ENCODE measurements at places on chromosomes 1 and 21.

DNA sequence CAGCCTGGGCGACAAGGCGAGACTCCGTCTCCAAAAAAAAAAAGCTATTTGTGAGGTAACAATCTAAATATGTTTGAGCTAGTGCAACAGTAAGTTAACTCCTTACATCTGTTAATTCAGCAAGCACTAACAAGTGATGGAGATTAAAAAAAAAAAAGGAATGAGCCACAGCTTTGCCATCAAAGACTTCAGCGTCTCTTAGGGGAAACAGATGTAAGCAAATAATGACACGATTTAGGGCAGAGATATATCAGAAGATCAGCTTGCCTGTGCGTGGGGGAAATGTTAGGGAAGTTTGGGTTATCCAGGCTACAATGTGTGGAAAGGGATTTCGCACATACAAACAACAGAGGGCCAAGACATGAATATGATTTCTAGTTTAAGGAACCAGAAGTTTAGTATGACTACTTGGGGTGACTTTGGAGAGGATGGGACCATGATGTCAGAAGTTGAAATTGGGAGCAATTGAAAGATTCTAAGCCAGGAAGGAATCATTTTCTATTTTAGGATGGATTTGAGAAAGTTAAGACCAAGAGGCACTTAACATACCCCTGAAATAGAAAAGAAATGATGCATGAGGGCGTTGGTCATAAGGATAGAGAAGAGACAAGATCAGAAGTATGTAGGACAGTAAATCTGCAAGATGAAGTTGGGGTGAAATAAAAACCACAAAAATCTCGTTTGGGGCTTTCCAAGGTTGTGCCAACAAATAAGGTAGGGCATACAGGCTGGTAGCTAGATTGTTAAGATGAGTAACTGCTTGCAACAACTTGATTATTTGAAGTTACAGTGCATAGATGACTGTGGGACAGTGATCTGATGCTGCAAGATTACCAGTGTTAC is 2.4 kb upstream of the BRWD1 start:
- DNase-seq = no peak

DNA sequence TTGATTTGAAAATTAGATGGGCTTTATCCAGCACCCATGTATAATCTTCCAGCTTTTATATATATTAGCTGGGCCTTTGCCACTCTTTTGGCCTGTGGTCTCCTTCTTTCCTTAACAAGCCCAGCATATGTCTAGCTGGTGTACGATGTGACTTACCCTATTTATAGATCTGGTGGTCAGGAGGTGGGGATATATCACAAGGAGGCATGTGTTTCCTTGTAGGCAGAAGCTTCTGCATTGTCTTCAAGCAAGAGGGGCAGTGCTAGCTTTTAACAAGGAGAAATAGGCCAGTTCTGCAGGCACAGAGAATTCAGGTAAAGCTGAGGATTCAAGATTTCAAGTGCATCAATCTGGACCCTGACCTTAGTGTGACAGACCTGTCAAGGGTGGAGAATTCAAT is 38.0 kb upstream of the DNASE2B start:
- DNase-seq = no peak

DNA sequence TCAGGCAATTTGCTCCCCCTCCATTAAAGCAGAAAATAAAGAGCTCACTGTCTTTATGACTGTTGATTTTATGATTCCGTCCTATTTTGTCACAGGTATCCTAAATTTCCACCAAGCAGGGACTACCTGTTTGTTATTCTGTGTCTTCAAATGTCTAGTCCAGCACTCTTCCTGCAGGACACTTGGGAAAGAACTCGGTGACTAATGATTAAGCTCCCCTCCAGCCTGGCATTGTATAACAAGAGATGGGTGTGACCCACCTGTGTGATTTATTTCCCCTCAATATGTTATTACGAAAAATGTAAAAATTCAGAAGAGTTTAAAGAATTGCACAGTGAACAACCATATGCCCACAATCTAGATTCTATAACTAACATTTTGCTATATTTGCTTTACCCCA is 42.9 kb upstream of the LRRN2 start:
- DNase-seq = no peak

DNA sequence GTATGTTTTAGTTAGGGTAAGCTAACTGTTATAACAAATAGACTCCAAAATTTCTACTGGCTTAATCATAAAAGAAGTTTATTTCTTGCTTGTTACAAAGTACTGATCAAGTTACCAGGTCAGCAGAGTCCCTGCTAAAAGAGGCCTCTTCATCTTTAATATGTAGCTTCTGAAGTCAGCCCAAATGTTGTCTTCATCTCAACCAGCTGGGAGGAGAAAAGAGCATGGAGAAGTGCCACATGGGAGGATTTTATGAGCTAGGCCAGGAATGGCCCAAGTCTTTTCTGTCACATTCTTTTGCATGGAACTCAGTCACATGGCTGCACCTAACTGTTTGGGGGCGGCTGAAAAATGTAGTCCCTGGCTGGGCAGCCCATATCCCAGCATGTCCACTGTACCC is 63.2 kb upstream of the APOBEC4 start:
- DNase-seq = no peak

- DNase-seq = no peak
These were observed 52.8 kb downstream of the DUSP10 start for GRCh38 chr1:221689138-221689537.

DNA sequence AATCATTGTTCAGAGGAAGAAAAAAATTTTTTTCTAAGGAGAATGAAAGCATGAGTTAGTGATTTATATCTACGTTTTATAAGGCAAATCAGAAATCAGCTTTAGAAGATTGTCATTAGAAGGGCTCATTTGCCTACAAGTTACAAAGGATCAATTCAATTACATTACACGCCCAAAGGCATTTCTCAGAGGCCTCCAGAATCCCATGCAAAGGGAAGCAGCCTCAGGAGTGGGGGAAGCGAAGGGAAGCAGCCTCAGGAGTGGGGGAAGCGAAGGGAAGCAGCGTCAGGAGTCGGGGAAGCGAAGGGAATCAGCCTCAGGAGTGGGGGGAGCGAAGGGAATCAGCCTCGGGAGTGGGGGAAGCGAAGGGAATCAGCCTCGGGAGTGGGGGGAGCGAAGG is 206.2 kb downstream of the GREM2 start:
- DNase-seq = no peak

- DNase-seq = peak; percentile 56
These were observed 648 bp downstream of the ATP1A1 start for GRCh38 chr1:116373431-116374352.

- DNase-seq = no peak
These were observed 1112.3 kb downstream of the KCNT2 start for GRCh38 chr1:195495720-195496635.

DNA sequence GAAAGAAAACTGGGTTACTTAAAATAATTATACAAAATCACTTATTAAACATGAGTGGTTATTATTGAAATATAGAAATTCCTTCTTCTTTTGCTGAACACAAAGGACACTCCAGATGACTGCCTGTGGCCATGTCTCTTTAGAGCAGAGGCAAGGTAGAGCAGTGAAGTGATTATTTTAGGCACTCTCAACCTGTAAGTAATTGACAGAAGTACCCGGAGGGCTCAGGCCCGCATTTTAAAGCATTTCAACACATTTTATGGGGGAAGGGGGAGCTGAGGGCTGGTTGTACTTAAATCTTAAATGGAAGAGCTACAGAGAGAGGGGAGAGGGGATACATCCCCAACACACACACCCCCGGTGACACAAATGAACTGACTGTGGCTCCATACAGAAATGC is 10.2 kb downstream of the OSCP1 start:
- DNase-seq = no peak

DNA sequence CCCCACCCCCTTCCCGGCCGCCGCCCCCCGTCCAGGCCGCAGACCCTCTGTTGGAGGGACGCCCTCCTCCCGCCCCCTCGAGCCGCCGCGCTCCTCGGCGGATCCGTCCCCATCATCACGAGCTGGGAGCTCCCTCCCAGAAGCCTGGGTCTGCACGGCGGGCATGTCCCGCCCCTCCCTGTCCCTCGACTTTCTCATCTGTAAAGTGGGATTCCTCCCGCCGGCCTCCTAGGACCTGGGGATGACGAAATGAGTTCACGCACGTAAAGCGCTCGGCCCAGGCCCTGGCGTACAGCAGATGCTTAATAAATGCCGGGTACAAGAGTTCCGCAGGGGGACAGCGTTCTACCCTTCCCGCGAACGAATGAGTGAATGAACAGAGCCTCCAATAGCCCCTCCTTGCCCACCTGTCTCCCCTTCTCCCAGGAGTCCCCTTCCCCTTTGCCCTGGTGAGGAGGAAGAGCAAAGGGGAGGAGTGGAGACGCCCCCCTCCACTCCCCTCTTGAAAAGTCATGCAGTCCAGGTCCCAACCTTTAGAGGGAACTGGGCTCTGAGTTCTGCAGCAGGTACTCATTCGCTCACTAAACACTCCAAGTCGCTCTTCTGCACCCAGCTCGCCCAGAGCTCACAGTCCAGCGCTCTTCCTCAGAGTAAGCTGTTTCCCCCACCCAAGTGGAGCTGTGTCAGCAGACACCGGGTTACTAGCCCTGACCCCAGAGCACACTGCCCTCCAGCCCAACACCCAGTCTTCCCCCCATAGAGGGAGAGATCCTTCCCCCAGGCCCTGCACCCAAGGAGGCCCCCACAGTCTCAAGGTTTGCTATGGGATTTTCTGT is 16.8 kb downstream of the RAP1GAP start:
- no peak for DNase-seq

DNA sequence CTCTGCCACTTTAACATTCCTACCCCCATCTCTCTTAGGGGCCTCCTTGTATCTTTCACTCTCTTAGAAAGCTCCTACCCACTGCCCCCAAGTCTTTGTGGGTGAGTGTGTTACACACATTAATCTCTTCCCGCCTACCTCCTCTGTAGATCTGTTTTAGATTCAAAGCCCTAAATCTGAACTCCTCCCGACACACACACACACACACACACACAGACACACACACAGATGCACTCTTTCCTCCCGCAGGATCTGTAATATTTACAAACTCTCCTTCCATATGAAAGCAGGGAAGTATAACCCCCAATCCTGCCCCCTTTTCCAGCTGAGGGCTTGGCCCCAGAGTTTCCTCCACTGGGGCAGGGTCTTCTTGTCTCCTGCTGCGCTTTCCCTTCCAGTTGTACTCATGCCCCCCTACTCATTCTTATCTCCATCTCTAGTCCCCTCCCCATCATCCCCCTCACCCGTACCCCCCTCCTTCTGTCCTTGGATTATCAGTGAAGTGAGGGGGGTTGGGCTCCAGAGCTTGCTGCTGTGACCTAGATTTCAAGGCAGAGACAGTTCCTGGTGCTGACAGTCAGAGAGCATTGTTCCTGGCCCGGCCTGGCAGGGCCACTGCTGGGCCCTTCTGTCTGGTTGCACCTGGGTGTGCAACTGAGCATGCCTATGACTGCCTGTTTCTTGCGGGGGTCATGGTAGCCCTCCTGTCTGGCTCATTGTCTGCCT is 4.3 kb downstream of the PEA15 start:
- no peak for DNase-seq

DNA sequence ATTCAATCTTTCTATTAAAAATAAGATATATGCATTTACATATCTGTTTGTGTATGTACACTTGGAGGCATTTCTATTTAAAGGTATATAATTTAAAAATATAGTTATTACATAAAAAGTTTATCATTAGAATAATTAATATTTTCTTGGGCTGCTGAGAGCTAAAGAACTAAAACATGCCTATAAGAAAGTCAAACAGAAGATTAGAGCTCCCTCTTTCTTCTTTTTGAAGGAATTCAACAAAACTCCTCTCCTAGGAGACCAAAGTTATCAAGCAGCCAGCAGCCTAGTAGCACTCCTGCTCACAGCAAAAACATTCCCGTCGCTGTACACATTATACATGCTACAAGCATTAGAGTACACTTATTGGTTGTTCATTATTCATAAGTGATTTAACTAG is 216.4 kb downstream of the VAV3 start:
- no peak for DNase-seq

DNA sequence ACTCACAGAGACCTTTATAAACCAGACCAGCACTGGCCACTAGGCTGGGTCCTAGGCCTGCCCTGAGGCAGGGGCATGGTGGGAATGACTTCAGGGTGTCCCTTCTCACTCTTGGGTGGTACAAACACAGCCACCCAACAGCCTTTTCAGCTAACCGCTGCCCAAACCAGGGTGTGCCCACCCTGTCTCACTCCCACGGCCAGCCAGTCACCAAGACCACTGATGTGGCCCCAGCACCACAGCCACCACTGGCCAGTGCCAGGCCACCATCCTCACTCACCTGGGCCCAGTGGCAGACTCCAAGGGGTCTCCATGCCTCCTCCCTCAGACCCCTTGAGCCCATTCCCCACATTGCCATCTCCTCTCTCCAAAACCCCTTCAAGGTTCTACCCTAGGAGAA is 27.8 kb downstream of the TAS1R2 start:
- DNase-seq = no peak

GRCh38 chr1:111082421-111083203 is 57.3 kb downstream of the DRAM2 start:
- DNase-seq = no peak

GRCh38 chr1:26066857-26067256 is 573 bp downstream of the TRIM63 start:
- DNase-seq = no peak

GRCh38 chr21:42520628-42521253 is 7.1 kb downstream of the SLC37A1 start:
- DNase-seq = no peak

DNA sequence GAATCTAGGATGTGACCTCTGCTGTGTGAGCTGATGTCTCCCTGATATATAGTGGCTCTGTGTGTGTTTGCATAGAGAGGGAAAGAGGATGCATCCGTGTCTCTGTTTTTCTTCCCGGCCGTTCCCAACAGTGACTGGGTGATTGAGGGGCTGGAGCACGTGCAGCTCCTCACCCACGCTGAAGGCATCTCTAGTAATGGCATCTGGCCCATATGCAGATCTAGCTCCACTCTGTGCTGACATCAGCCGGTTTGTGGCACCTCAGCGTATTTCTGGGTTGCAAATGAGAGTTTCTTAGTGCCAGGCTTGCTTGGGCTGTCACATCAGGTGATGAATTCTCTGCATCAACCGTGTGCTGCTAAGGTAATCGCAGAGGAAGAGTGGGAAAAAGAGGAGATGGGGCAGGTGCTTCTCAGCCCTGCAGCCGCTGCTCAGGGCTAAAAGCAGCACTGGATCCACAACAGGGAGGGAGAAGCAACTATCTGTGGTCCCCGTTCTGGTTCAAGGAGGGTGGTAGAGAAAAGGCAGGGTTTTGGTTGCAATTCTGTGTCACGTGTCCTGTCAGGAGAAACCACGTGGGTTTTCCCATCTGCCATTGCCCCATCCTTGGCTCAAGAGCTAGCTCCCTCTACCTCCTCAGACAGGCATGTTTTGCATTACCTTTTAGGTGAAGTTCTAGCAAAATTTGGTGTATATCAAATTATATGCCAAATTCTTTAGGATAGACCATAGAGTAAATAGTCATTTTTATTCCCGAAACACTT is 282.9 kb downstream of the PBX1 start:
- no peak for DNase-seq

DNA sequence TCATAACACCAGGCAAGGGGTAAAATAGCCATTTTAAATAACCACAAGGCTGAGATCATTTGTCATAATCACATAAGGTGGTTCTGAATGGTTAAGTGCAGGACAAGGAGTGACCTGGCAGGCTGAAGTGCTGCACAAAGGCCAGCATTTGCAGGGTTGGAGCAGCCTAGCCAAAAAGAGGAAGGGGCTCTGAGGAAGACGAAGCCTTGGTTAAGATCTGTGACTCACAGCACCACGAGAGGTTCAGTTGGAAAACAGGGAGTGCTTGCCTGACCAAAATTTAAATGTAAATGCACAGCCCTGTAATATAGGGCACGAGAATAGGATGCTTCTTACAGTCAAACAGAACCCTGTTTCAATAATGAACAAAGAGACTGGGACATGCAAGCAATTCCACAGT is 12.1 kb downstream of the ATP5PF start:
- DNase-seq = no peak

GRCh38 chr1:100265562-100265930 is 470 bp upstream of the RTCA start:
- DNase-seq = peak; percentile 5

Measured in T-helper 17 cell (primary cell).